ENCODE measurements at places on chromosomes 2 and 18. TPM values are rescaled to one million over a fixed set of nuclear protein-coding genes. Genes with fewer than 3 reads are reported as not detected.
A peak's percentile ranks its signal among the peaks of the same experiment; 100 is the strongest.

Gene SAG
- not detected for total RNA-seq

Gene POLE4
- 36.6 TPM for total RNA-seq

DNA sequence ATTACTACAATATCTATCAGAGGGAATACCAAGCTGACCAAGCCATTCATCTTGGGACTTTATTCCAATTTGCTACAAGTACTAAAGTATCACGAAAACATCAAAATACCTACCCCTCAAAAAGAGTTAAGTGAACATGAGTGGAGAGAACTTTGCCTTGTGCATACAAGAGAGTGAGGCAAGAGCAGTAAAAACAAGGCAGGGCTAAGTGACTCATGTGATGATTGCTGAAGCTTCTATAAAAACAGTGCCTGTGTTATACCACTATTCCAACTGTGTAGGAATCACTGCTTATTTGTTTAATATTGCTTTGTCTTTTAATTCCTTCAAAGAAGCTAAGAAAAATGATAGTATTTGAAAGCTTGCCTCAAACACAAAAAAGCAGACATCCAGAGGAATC lies 61.2 kb downstream of the FARSB start:
- H3K4me3 ChIP-seq = no peak overlapping the region
- no peak overlapping the region for H3K27ac ChIP-seq
- DNase-seq = no peak

DNA sequence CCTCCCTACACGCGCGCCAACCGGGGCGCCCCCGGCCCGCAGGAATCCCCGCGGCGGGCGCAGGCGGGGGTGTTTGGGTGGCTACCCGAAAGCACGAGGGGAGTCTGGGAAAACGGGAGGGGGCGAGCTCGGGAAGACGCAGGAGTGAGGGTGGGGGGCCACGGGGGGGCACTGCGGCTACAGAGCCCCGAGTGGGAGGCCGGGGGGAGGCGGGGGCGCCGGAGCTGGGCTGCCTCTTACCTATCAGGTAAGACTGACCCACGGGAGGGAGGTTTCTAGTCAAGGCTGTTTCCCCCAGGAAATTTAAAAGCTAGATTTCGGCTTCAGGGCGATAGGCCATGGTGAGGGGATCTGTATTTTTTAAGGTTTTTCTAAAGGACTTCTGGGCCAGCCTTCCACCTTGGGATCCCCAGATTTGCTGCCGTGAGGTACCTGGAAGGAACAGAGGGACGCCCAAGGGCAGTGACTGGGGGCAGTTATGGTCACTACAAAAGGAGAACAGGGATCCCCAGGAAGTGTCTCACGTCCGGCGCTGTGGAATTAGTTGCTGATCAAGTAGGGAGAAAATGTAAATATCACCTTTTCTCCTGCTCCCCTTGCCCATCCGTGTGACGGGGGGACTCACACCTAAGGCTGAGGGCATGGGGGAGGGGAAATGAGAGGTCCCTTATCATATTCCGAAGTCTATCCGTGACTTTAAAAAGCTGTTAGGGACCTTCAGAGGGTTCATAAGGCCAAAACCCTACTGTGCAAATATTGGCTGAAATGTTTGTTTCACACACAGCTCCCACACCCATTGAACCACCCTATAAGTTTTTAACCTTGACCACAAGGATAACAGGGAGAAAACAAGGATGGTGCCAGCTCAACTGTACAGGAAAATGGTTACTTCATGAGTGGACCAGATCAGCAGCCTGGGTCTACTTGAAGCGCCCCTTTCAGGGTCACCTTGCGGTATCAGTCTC lies 638 bp upstream of the IRS1 start:
- H3K27me3 ChIP-seq = no peaks in the 10 kb centered on the region
- peak overlapping the region; percentile 89 for H3K4me3 ChIP-seq
- peaks cover 4% of the 10 kb centered on the region for H3K36me3 ChIP-seq

DNA sequence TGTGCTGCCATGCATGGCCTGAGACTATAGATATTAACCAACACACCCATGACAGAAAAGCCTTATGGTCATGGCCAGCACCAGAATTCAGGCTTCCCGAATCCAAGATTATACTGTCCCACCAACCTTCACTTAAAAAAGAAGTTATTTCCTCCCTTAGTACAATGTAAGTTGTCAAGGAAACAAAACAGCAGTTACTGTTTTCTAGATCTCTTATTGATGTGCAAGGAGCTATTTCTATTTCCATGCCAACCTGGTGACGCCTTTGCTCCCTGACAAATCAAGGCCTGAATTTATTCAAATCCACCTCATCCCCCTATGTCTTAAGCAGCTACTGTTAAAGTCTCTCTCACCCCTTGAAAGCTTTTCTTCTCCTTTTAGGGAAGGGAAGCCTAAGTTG lies 249.3 kb downstream of the ZNF521 start:
- no peak overlapping the region for H3K4me3 ChIP-seq
- DNase-seq = no peak
- peaks cover 40% of the 10 kb centered on the region for H3K4me1 ChIP-seq
- no peaks in the 10 kb centered on the region for H3K27me3 ChIP-seq
- no peaks in the 10 kb centered on the region for H3K36me3 ChIP-seq

GRCh38 chr18:78505851-78506461 lies 473.7 kb upstream of the SALL3 start:
- H3K36me3 ChIP-seq = no peaks in the 10 kb centered on the region
- no peak overlapping the region for H3K27ac ChIP-seq
- H3K4me3 ChIP-seq = no peak overlapping the region
- no peak for DNase-seq
- peaks cover 30% of the 10 kb centered on the region for H3K27me3 ChIP-seq
- H3K4me1 ChIP-seq = no peaks in the 10 kb centered on the region
